ENCODE measurements at places on chromosomes 2 and 18.

- DNase-seq: no peak
Measured at GRCh38 chr2:166112193-166112605, 15.6 kb downstream of the SCN1A start.

DNA sequence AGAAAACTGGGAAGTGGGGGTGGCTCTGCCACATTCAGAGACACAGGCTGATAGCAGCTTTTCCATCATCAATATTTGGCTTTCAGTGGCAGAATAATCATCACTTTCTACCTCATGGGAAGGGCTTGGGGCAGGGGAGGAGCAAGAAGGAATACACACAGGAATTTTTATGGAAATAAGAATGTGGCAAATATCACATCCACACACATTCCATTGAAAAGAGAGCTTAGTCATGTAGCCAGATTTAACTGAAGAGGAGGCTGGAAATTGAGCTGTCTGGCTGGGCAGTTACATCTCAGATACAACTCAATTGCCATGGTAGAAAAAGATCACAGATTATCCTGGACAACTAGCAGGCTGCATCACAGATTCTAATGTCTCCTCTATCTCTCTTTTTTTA, 1474.0 kb upstream of the ACVR2A start:
- no peak for DNase-seq

DNA sequence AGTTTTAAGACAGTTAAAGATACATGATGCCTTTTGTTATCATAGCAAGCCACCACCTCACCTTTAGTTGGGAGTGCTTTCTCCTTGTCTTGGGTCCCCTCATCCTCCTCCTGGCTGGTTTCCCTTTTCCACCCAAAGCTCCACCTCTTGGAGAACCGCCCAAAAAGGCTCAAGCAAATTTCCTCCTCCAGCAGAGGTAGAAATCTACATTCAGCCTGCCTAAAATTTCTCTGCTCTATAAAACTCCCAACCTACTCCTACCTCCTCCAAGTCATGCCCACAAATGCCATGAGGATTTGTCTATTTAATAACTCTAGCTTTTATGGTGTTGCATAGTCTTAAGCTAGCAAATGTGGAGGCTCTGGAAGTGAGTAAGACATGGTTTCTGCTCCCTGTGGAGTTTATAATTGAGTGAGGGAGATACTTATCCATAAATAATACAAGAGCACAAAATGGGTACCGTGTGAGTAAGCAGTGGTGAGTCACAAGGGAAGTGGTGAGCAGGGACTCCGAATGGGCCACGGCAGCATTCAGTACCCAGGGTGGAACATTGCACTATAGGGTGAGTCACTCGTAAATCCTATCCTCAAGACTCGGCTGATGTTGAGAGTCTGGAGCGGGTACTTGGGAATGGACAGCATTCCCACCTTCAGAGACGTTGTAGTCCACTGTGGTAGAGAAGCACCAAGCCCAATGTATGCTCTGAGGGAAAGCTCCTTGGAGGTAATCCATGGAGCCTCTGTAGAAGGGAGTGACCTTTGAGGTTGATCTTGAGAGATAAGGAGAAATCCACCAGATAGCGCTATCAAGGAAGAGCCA, 146.3 kb downstream of the RTN4 start:
- DNase-seq: peak; percentile 15

- no peak for DNase-seq
Measured at GRCh38 chr2:60046529-60046928, 506.9 kb downstream of the BCL11A start.

DNA sequence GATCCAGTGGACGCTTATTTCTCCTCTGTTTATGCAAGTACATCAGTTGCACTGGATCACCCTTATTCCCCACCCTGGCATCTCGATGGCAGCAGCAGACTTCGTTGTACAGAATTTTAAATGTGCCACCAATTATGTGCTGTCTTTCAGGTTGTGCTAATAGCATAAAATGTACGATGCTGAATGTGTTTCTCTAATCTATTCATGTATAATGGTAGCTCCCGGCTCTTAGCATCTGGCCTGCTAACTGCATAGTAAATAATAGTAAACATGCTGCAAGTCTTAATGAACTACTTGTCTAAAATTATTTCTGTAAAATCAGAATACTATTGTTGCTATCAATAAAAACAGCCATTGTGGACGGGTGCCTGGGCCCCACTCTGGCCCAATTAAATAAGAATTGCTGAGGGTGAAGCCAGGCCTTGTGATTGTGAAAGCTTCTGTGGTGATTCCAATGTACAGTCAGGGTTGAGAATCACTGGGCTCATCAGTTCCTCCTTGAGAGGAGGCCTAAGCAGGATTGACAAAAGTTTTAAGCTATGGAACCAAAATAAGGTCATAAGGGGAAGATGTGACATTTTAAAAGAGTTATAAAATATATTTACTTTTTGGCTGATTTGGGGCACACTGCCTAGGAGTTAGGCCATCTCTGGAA, 14.4 kb upstream of the MYO3B start:
- no peak for DNase-seq

DNA sequence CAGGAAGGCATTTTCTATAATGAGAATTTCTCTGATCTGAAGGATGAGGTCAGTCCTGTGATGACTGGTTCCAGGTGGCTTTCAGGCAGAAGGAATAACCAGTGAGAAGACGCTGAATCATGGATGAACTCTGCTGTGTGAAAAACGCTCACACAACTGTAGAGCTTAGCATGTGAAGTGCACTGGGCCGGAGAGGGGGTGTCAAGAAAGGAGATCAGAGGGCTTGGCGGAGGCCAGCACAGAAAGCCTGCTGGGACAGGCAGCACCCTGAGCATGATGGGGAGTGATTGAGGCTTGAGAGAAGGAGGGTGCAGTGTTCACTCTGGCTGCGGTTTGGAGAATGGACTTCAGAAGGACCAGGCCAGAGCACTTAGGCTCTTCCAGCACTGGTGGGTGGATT, 236.5 kb downstream of the TPGS2 start:
- no peak for DNase-seq

DNA sequence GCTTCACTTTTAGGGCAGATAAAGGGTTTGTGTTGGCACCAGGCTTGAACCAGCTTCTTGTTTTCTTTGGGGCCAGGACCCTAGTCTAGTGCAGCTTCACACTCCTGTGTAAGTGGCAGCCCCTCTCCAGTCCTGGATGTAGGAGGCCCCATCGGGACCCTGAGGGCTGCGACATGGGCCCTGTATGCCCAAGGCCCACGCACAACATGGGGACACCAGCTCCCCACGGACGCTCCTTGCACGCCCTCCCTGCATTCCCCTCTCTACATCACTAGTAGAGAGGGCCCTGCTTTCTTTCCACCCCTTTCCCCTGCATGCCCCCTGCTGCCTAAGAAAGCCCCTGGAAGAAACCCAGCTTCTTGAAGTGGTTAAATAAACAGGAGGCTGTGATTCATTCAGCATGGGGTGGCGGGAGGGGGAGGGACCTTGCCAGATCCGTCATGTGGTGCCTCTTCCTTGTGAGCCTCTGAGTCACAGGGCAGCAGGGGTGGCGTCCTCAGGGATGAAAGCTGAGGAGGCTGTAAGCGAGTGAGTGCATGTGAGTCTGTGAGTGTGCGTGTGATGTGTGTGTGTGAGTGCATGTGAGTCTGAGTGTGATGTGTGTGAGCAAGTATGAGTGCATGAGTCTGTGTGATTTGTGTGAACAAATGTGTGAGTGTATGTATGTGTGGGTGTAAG, 42.5 kb downstream of the COPS8 start:
- DNase-seq: no peak

DNA sequence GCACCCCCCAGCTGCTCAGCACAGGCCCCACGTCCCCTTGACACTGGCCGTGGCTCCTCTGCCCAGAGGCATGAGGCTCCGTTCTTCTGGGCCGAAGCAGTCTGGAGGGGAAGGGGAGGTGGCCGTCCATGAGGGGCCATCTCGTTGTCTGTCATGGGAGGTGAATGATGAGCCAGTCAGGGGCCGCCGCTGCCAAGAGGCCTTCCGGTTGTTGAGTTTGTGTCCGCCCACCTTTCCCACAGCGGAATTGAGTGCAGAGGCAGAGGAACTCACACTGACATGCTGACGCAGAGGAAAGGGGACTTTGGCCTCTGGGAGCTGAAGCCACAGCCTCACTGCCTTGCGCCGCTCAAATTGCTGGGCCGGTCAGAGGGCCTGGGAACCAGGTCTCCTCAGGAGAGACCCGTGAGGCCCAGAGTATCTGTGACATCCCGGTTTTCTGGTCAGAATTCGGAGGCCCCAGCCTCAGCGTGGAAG, 268.4 kb downstream of the ATAD2B start:
- no peak for DNase-seq

DNA sequence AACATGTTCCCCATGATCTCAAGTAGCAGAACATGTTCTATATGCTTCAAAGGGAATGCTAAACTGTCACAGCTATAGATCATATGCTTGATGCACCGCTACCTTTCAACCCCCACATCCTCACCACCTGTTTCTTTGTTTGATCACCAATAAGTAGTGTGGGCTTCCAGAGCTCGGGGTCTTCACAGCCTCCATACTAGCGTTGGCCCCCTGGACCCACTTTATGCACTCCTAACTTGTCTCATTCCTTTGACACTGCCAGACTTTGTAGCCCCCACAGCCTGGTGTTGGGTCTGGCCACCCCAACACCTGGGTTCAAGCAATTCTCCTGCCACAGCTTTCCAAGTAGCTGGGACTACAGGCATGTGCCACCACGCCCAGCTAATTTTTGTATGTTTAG, 11.6 kb upstream of the RBM44 start:
- no peak for DNase-seq

GRCh38 chr18:478681-479080, 21.8 kb downstream of the COLEC12 start:
- DNase-seq: no peak

DNA sequence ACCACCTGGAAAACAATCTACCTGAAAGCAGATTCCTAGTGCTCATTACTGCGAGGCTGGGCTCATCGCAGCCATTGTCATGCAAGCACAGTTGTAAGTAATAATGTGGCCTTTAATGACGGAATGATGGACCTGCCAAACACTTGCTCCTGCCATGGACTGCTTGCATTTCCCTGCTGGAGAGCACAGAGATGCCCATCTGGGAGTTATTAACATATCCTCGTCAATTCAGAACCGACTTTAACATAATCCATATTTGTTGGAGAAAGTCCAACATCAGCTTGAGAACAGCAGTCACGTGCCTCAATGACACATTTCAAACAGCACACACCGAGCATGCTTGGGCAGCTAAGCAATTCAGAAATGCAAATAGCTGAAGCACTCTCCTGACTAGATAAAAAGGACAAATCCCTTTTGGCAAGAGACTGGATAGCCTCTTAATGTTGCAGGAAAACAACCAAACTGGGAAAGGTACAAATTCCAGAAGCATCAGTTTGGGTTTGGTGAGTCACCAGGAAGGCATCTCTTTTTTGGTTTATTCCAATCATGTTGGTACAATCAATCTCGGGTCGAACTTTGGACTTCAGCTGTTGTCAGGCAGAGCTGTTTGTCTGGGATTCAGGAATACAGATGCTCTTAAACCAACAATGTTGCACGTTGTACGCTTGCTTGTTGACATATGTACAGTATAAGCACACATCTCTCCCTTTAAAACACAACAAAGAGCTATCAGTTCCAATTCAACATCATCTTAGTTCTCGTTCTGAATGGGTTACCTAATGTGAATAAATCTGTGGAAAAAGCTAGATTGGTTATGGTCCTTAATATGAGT, 395.8 kb downstream of the LNPK start:
- no peak for DNase-seq

GRCh38 chr18:30044496-30044895, 998.0 kb downstream of the DSC3 start:
- no peak for DNase-seq

- no peak for DNase-seq
Measured at GRCh38 chr2:111071600-111072171, 49.0 kb upstream of the BCL2L11 start.

DNA sequence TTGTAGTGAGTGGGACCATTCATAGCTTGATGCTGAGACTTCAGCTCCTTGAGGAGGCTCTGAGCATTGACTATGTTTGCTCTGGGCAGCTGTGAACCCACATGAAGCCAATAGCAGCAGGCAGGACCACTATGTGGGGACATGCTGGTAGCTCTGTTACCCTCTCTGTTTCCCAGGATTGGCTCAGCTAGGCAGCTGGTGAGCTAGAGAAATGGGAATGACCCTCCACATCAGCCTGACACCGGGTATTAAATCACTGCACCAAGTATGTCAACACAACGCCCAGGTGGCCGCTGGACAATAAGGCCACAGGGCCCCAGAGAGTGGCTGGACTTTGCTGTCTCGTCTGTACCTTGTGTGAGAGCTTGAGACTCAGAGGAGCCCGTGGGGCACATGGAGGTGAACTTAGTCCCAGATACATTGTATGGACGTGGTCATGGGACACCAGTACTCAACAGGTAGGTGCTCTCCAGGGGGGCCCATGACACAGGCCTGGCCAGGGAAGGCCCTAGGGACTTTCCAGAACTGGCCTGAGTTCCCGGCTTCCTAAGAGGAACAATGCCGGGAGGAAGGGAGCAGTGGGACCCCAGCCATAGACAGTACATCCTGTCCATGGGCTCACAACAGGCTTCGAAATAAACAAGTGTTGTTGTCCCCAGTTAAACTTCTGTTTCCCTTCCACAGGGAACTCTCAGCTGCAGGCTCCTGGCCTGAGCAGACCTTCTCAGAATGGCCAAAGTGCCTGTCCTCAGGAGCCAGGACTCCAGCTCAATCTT, 35.2 kb downstream of the HS1BP3 start:
- no peak for DNase-seq

DNA sequence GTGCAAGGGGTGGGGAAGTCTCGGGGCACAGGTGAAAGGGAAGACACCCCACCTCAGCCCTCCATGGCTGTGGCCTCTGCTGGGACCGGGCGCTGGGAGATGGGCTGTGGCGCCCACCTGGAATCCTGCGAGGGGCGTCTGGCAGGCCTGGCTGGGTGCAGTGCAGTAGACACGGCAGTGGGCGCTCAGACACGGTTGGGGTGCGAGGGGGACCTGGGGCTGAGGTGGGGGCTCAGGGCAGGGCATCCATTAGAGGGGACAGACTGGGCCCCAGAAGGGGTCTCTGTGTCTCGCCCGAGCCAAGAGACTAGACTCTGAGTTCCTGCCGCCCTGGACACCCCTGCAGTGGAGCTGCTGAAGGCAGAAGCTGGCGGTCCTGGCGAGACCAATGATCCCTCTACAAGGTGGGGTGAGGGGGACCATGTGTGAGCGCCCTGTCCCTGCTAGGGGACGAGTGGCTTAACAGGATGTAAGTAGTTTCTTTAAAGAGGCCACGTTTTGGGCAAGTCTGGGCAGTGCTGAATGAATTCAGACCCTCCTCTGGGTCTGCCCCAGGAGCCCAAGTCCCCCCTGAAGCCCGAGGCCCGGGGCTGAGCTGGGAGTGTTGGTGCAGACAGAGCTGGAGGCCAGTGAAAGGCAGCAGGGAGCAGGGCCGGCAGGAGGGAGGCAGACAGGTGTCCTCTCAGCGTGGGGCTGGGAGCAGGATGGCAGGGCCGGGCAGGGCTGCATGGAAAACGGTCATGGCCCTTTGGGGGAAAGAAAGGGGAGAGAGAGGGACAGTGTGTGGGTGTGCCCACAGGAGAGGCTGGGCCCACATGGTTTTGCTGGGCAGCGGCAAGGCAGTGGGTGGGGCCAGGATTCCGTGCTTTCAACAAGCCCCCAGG, 57.2 kb downstream of the HS6ST1 start:
- DNase-seq: no peak

DNA sequence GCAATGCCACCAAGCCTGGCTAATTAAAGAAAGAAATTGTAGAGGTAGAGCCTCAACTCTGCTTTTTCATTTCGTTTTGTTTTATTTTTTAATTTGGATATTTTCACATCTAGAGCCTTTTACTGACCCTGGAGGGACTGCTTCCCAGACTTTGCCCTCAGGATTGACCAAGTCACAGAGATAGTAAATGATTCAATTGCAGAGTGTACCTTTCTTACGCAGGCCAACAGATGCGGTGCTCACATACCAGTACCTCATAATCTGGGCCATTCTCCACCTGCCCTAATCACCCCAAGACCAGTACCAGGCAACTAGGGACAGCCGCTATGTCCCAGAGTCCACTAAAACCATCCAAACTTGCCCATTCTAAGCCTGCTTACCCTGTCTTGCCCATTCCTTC, 110.8 kb downstream of the DDX1 start:
- DNase-seq: no peak

Measured in effector memory CD8-positive, alpha-beta T cell (primary cell).